ENCODE measurements at places on chromosomes 7 and 10.

- ATAC-seq: peak; percentile 53
Observed at GRCh38 chr10:104330168-104331110, 7.8 kb downstream of the ITPRIP start.

DNA sequence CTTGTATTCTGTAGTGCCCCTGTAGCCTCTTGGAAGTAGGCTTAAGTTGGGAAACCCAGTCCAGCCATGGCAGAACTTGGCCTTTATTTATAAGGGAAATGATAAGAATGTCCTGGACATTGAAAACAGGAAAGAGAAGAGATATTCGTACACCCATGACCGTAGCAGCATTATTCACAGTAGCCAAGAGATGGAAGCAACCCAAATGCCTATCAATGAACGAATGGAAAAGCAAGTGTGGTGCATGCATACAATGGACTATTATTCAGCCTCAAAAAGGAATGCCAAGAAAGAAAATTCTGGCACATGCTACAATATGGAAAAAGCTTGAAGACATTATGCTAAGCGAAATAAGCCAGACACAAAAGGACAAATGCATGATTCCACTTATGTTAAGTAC is 315.3 kb downstream of the CXCL12 start:
- no peak for ATAC-seq

- no peak for ATAC-seq
Observed at GRCh38 chr7:143878884-143879283, 23.1 kb downstream of the TCAF1 start.

DNA sequence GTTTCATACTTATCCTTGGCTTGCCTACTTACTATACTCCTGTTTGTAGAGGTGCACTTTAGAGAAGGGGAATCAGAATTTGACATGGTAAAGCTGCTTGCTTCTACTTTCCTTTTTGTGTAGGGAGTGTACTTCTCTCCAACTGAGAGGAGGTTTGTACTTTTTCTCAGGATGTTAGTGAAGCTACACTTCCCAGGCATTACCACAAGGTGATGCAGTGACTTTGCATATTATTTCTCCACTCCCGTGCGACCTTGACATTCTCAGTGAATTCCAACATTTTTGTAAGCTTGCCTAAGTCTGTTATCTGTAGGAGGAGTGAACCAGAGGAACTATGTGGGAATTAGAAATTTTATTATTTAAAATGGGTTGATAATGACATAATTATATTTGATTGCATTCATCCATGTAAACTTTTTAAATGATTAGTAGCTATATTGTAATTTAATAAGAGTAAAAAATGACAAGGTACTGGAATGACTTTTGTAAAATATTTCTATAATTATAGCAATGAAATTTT is 5.2 kb downstream of the TAX1BP1 start:
- peak; percentile 80 for ATAC-seq

DNA sequence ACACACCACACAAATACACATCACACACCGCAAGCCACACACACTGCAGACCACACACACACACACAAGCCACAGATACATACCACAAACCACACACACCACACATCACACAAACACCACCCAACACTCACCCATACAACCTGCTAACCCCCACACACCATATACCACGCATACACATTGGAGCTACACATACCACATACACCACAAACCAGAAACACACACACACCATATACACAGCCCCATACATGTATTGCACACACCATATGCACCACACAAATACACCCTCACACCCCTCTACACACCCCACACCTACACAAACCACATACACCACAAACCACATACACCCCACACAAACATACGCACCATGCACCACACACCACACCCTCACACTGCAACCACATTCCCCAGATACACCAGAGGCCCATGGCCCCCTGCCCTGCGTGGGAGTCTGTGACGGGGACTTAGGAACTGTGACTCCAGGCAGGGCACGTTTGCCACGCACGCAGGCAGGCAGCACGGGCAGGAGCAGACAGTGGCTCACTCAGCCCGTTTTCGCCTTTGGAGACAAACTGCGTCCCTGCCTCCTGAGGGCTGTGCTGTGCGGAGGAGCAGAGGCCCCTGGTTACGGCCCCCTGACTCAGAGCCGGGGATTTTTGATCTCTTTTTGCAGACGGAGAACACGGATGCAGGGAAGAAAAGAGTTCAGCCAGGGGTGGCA is 52.6 kb downstream of the TMEM209 start:
- ATAC-seq: no peak

- no peak for ATAC-seq
Observed at GRCh38 chr10:47368431-47369180, 15.5 kb downstream of the ZNF488 start.

DNA sequence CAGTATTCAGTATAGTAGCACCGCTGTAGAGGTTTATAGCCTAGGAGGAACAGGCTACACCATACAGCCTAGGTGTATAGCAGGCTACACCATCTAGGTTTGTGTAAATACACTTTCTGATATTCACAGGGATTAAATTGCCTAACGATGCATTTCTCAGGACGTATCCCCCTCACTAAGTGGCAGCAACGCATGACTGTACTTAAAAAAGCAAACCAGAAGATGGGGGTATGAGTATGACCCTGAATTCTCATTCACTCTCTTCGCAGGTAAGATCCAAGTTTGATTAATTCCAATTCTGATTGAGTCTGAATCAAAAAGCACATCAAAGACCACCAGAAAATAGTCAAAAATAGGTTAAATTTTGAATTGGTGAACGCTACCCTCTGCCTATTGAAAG is 972 bp downstream of the ORC5 start:
- ATAC-seq: peak; percentile 10

DNA sequence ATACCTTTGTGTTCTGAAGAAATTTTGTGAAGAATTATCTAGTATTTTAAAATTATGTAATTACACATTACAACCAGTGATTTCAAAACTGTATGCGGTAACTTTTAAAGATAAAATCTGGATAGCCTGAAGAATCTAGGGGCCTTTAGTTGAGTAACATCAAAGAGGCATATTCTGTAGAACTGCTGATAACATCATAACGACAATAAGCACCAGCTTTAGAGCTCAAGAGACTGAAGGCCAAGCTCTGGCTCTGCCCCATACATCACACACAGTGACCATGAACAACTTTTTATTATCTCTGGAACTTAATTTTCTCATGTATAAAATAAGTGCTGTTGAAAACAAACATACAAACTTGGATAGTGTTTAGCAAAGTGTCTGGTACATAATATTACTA is 121.1 kb upstream of the RHOBTB1 start:
- no peak for ATAC-seq

DNA sequence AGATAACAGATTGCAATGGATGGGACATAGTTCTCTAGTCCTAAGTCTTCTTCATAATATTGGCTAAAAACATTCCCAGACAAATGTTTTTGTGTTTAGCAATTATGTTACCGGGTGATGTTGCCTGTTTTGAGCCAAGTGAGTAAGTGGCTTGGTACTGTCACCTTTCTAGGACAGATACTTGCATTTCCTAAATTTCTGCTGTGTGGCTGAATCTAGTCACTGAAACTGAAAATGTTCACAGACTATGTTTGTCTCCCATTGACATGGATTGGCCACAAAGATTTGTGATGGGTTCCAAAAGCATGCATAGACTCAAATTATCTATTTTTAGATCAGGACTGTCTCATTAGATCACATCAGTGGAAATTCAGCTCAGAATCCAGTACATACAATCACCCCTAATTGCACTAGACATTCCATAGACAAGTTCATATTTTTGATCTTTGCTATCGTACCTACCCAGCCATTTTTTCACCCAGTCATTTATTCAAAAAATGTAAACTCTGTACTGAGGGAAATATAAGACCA is 1222.1 kb upstream of the AUTS2 start:
- no peak for ATAC-seq

DNA sequence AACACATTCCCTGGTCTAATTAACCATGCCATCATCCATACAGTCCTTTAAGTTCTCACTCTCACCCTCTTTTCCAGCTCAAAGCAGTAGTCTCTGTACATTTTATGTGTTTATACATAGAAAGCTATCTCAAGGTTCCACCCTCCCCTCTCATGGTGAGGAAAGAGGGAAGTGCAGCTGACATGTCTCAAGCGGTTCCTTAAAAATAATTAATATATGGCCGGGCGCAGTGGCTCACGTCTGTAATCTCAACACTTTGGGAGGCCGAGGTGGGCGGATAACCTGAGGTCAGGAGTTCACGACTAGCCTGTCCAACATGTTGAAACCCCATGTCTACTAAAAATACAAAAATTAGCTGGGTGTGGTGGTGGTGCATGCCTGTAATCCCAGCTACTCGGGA is 36.7 kb downstream of the ZC3HAV1 start:
- ATAC-seq: no peak

- peak; percentile 91 for ATAC-seq
Observed at GRCh38 chr7:29189743-29190201, 4.8 kb upstream of the CHN2 start.

- no peak for ATAC-seq
Observed at GRCh38 chr10:79354141-79354540, 6.9 kb downstream of the PPIF start.

DNA sequence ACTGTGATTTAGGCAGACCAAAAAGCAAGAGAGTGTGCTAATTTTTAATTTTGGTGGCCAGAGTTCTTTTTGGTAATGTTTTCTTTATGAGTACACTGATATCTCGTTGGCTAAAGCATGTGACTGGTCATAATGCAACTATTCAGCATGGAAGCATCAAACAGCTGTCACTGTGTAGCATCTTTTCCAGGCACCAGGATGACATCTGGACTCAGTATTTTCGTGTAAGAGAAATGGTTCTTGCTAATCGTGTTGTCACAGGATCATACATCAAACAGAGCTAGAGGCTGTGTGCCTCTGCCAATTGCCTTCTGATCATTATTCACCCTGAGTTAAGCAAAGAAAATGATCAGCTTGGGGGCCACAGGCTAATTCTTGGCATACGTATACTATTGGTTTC is 118.9 kb downstream of the SND1 start:
- peak; percentile 83 for ATAC-seq

DNA sequence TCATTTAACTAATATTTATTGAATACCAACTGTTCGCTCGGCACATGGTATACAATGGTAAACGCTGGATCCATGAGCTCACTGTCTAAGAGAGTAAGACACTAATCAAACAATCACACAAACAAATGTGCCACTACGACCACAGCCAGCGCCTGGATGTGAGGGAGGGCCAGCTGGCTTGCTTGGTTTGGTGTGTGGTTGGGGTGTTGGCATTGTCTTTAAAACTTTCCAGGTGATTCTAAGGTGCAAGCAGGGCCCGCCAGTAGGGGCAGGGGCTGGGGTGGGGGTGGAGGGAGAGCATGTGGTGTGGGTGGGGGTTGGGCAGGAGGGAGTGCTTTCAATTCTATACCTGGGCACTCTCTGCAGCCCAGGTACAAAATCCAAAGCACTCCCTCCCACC is 31.6 kb downstream of the ADRA2A start:
- no peak for ATAC-seq

DNA sequence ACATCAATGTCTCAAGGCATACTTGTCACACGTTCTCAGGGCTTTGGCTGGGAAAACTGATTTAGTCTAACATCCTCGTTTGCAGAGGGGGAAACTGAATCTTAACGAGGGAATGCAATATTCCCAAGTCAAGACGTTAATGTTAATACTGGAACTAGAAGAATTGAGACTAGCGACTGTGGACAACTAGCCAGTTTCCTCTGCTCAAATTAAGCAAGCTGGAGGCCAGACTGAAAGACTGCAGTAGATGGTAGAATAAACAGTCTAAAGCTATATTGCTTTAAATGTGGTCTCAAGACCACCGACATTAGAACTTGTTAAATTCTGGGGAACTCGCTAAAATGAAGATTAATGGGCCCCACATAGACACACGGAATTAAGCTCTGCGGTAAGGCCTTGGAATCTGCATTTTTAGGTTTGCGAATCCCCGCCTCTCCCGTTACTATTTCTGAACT is 639 bp upstream of the TFAM start:
- peak; percentile 19 for ATAC-seq

Measured in SK-N-SH treated with all-trans-retinoic acid at 6 μM for 48 hours (cell line).